ENCODE measurements at places on chromosomes 12 and 14. TPM values are rescaled to one million over a fixed set of nuclear protein-coding genes. Genes with fewer than 3 reads are reported as not detected.

DNA sequence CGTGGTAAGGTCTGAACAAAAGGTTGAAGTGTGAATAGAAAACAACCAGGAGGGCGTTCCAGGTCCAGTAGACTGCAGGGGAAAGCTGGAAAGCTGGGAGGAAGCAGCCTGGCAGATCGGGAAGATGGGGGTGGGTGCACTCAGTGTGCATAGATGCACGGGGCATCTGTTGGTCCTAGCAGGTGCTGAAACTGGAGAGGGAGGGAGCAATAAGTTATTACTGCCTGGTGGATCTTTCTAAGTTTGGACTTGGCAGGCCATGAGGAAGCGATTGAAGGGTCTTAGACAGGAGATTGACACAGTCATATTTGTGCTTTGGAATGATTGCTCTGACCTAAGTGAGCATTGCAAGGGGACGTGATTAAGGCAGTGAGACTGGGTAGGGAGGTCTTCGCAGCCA is 194.4 kb downstream of the EFCAB11 start:
- ATAC-seq, result no peak

CCDC88C gene
- 26.7 TPM for total RNA-seq

DNA sequence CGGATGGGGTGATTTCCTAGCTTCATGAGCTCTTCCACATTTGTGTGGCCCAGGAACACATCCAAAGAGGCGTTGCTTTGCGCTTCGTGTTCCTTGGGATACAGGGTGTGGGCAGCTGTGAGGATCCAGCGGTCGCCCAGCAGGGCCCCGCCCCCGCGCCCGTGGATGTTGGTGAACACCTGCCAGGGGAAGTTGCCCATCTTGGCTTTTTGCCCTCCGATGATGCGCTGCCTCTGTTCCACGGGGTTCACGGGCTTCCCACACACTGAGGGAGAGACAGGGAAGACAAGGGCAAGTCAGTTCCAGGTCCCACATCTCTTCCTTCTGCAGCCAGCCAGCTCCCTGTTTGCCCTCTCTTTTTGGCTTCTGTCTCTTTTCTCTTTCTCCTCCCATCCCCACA is 11.2 kb downstream of the C1R start:
- no peak for ATAC-seq

SLC6A15 gene
- total RNA-seq, result 19.4 TPM

DNA sequence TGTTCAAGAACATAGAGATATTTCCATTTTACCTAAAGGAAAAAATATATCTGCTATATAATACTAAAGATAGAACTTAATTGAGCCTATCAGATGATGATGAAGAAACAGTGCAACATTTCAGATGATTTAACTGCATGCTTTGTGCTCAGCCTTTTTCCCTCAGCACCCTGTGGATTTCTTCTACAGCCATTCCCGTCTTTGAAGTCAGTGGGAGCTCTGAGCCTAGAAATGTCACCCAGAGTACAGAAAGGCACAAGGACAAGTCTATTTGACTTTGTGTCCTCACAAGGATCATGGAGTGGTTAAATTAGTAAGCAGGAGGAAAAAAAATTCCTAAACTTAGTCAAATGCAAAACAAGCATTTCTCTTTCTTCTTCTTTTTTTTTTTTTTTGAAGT is 994.0 kb upstream of the FLRT2 start:
- no peak for ATAC-seq

NOC4L gene
- total RNA-seq, result 18.1 TPM

GRCh38 chr12:79322905-79323304 is 367.9 kb downstream of the PAWR start:
- ATAC-seq, result no peak

GRCh38 chr14:100400115-100400514 is 77.0 kb downstream of the SLC25A47 start:
- peak; percentile 56 for ATAC-seq

DNA sequence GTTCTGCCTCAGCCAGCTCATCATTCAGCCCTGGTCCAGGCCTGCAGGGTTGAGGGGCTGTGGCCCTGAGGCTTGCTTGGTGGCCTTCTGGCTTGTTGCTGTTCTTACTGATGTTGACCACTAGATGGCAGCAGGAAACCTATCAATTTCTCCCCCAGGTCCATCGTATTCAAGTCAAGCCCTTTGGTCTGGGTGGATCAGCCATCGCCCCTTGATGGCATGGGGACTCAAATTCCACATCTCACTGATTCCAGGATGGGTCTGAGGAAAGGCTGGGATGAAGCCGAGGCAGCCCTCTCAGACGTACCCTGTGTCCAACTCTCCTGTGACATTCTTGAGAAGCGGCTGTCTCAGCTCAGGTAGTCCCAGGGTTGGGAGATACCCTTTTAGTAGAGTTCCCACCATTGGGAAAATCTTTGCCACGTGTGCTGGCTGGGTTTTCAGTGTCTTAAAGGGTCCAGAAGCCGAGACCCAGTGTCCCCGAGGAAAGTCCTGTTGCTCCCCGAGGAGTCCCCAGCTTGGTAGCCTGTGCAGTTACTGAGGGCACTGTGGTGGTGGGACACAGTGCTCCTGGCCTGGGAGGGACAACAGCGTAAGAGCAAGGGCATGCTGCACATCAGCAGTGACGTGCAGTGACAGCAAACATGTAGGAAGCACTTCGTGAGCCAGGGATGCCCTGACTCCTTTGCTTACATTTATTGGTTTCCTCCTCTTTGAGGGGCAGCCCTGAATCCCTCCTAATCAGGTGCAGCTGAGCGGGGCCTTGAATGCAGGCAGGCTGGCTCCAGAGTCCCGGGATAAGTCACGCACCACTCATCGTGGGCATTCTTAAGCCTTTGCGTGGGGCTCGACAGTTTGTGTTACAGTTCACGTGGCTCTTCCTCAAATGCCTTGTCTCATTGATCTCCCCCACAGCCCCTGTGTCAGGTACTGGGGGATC is 58.6 kb downstream of the TSPAN9 start:
- peak; percentile 56 for ATAC-seq

- ATAC-seq, result peak; percentile 1
These were observed 732 bp downstream of the SLC25A29 start for GRCh38 chr14:100305324-100306100.

DNA sequence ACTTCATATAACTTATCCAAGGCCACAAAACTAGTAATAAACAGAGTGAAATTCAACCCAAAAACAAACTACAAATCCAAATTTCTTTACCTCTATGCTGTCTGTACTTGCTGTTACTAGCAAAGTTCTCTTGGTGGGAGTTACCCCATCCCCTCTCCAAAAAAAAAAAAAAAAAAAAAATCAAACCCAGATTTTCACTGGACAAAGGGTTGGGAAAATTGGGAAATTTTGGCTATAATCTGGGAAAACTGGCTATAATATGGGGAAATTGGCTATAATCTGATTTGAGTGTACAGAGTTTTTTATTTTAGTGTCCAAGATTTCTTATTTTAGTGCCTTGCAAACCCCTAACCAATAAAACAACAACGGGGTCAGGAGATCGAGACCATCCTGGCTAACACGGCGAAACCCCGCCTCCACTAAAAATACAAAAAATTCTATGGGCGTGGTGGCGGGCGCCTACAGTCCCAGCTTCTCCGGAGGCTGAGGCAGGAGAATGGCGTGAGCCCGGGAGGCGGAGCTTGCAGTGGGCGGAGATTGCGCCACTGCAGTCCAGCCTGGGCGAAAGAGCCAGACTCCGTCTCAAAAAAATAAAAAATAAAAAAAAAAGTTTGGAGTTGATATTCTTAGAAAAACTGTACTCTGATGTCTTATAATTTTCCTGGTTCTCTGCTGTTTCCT is 148.4 kb downstream of the CHST11 start:
- no peak for ATAC-seq

GRCh38 chr14:23146351-23146910 is 27.4 kb upstream of the CEBPE start:
- ATAC-seq, result no peak

GRCh38 chr12:127127897-127128296 is 1139.1 kb upstream of the TMEM132C start:
- ATAC-seq, result no peak

CLEC2D gene
- 3.7 TPM for total RNA-seq

DNA sequence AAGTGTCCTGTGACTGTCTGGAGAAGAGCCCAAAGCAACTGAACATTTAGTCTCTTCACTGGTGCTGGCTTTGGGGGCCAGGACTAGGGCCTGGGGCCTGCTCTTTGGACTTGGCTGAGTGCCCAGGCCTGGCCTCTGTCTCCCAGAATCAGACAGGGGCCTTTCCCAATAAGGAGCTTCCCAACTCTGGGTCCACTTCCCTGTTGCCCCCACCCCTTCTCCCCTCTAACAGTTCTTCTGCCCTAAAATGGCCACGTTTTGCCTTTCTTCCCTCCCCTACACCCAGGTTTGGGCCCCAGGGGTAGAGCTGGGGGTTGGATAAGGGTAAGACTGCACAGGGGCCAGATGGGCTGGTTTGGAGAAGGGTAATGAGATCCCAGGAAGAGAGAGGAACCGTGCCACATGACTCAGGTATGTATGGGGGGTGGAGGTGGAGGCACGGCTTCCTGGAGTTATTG is 10.0 kb upstream of the ITGA5 start:
- no peak for ATAC-seq

SMCO2 gene
- 0.76 TPM for total RNA-seq

DNA sequence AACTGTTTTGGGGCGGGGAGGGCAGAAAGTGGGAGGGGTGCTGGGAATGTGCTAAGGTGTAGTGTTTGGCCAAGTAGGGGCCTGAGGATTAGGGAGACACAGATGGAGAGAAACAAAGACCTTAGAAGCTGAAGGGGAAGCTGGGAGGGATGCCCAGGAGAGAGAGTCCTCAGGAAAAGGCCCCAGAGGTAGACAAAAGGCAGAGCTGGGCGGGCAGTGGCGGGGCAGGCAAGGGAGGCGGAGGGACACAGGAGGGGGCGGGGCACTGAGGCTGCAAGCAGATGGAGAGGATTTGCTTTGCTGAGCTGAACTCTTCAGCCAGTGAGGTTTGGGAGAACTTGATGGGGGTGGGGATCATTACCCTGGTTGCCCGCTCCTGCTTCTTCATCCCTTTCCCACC is 2.8 kb downstream of the PTMS start:
- ATAC-seq, result no peak

- ATAC-seq, result no peak
These were observed 21.0 kb downstream of the PIGH start for GRCh38 chr14:67579040-67579439.

ACRBP gene
- 0.56 TPM for total RNA-seq

DNA sequence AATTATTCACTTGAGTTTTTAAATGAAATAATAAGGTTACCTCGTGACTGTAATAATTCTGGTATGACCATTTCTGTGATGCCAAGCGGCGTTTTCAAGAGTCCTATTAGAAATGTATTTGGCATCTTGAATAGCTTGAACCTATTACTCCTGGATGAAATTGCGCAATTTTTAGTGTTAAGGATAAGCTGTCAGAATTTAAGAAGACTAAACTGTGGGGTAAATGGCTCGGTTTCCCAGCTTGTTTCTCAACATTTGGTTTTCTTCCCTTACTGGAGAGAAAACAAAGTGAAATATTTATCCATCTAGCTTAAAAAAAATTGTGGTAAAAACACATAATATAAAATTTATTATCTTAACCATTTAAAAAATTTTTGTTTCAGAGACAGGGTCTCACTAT is 26.8 kb downstream of the PCNX1 start:
- ATAC-seq, result no peak

Data from esophagus mucosa (tissue), 1 donor.